ENCODE measurements at places on chromosomes 2 and 18. TPM values are rescaled to one million over a fixed set of nuclear protein-coding genes. Genes with fewer than 3 reads are reported as not detected.

DNA sequence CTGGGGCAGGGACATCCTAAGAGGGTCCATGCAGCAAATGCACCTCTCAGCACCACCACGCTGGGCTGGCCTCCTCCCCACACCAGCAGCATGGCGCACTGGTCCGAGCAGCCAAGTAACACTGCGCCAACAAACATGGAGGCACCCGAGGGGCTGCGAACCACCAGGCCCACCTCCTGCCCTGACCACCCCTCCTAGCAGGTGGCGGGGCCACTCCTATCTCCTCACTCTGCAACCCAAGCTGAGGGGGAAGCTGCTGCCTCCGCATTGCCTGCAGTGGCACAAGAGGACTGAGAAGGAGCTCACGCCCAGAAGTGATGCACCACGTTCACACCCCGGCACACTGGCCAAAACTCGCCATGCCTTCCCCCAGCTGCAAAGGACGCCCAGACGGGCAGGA lies 94.4 kb downstream of the EIPR1 start:
- no peak for DNase-seq

SRD5A2 gene
- 0.09 TPM for total RNA-seq

IL1R2 gene
- 2.3 TPM for total RNA-seq

DNA sequence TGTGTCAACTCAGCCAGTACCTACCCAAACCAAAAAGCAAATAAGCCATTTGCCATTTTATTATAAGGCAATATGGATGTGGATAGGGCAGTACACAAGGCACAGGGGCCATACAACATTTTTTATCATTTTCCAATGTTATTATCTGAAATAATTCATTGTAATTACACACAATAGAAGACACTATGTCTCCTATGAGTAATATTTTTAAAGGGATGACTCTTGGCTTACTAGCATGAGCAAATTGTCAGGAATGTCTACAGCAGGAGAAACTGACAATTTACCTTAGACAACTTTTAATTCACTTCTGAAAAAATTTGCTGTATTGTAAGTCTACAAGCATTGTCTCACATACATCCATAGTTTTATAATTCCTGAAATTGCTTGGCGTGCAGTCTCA lies 1193.9 kb upstream of the CELF4 start:
- no peak for DNase-seq

DNA sequence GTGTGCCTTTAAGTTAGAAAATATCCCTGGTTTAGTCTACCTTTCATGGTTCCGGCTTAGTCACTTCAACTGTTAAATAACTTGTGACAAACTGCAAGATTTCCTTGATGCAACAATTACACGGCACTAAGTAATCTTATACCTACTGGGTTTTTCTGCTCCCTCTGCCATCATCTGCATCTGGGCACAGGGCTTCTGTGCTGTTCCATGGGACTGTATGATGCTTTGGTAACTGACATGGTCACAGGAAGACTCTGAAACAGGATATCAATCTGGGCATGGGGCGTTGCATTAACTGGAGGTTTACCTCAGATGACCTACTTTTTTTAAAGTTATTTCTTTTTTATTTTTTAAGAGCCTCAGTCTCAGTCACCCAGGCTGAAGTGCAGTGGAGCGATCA lies 365.4 kb downstream of the SS18 start:
- no peak for DNase-seq

- no peak for DNase-seq
These were observed 81.9 kb downstream of the IKZF2 start for GRCh38 chr2:213069531-213069930.

DNA sequence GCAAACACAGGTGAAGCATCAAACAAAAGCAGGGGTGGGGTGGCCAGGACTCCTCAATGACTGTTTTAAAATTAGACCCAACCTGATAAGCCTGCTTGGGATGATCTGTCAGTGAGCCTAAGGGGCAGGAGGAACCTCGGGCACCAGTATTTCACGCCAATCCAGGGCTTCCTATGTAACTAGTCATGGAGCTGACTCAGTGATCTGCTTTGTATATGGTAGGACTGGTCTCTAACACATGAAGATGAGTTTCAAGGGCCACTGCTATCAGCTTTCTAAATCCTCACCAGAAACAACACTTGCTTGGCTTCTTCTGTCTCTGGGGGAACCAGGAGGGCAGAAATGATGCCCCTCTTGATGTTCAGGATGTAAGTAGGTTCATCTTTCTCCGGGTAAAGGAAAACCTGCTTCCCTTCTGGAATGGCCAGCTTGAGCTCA lies 6.2 kb downstream of the APOB start:
- DNase-seq = no peak

DNA sequence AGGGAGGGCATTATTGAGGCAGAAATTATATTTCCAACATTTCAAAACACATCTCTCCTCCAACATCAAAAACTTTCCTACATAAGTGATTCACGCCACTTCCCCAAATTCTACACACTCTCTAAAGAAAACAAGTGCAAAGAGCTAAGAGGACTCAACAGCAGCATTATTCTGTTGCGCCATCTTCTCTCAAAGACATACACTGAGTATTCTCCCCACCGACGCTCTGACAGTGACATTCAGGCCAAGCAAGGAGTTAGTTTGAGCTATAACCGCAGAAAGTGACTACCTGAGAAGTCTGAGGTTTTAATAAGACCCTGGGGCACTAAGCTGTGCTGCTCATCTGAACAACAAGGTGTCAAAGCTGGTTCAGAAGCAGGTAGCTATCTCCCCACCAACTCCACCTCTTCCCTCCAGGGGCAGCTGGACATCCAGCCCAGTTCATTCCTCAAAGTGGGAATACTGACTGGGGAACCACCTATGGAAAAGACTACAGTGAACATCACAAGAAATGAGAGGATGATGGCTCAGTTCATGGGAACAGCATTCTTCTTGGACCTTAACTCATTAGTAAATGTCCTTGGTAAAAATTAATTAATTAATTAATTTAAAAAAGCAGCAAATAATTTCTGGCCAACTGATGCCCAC lies 309.5 kb upstream of the CCDC68 start:
- no peak for DNase-seq

- DNase-seq = no peak
These were observed 49.1 kb upstream of the GPC1 start for GRCh38 chr2:240386326-240386725.

DNA sequence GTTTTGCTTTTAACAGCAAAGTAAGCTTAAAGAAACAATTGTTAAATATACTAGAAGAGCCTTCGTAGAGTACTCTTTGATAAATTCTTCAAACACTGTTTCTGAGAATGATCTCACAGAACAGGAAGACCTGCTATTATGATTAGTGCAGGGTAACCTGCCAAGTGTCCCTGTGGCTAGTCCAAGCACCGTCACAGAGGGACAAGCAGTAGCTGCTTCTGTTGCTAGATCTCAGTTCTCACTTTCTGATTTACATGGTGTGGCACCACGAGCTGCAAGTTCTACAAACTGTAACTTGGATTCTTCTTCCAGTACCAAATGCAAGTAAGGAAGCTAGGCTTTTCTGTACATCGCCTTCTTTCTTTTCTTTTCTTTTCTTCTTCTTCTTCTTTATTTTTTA lies 121.5 kb downstream of the PIEZO2 start:
- no peak for DNase-seq

DNA sequence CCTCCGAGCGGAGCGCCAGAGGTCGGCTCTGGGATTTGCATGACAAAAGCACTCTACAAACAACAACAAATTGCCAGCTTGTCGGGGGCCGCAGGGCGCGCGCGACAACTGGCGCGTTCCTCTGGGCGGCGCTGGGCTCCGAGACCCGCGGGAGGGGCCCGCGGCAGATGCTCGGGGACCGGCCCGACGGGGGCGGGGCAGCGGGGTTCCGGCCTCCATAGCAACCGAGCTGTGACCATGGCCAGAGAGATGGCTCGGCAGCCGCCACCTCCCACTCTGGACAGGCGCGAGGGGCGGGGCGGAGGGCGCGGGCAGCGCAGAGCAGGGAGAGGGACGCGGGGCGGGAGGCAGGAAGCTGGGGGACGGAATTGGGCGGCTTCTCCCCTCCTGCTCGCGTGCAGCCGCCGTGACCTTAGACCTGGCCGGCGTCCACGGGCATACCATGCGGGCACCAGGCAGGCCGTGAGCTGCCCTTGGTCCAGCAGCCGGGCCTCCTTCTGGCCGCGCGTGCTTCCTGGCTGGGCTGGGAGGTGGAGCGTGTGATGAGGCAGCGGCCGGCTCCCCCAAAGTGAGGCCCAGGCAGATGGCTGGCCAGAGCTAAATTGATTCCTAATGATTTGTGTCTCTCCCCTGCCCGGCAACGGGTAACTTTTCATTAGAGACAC lies 171.5 kb downstream of the CELF4 start:
- peak; percentile 68 for DNase-seq

SLC4A5 gene
- 4.7 TPM for total RNA-seq

GRCh38 chr2:6031200-6031867 lies 339.1 kb downstream of the SOX11 start:
- no peak for DNase-seq

CD28 gene
- total RNA-seq = 1.6 TPM

DNA sequence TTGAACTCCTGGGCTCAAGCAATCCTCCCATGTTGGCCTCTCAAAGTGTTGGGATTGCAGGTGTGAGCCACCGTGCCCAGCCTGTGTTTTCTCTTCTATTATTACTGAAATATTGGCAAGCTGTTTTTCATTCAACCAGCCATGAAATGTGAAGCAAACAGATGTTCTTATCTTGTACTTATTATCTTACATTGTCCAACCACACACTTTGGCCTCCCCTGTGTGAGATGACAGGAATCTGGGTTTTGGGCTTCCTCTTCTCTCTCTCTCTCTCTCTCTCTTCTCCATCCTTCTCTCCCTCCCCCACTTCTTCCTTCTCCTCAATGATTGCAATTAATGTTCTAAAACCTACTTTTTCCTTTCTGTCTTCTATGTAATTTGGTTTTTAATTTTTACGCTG lies 33.1 kb downstream of the RAMP1 start:
- no peak for DNase-seq

- no peak for DNase-seq
These were observed 18.4 kb downstream of the HS1BP3 start for GRCh38 chr2:20632446-20632990.

DNA sequence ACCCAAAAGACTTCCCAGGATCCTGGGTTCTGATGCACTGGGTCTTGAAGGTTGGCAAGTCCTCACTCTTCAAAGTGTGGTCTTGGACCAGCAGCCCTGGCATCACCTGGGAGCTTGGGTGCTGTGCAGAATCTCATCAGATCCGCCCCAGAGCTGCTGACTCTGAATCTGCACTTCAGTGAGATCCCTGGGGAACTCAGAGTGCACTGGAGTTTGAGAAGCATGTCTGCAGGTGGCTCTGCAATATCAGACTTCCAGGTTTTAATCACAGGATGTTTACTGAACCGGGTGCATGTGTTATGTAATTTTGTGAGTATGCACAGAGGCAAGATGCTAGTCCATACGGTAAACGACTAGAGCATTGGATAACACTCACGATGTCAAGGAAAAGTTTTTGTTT lies 58.0 kb upstream of the BOD1L2 start:
- DNase-seq = peak; percentile 19

DNA sequence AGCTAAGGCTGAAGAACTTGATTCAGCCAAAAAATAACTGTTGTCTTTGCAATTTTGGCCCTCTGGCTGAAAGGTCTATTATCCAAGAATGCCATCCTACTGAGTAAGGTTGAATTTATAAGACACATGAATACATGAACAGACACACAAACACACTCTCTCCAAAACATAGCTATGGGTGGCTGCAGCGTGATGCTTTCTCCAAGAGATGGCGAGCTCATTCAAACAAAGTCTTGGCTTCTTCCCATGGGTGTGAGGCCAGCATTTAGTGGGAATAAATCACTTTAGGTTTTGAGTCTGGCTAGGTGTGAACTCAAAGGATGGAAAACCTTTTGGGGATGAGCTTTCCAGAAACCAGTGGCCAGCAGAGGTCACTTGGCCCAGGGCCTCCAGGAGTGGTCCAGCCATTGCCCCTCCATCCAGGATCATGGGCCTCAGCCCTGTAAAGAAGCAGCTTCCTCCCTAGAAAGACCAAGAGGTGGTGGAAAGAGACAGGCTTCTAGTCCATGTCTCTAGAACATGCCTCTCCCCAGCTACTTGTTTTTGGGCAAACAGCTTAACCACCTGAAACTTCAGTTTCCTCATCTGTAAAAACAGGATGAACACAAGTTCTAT lies 11.0 kb upstream of the OSR1 start:
- no peak for DNase-seq

DNA sequence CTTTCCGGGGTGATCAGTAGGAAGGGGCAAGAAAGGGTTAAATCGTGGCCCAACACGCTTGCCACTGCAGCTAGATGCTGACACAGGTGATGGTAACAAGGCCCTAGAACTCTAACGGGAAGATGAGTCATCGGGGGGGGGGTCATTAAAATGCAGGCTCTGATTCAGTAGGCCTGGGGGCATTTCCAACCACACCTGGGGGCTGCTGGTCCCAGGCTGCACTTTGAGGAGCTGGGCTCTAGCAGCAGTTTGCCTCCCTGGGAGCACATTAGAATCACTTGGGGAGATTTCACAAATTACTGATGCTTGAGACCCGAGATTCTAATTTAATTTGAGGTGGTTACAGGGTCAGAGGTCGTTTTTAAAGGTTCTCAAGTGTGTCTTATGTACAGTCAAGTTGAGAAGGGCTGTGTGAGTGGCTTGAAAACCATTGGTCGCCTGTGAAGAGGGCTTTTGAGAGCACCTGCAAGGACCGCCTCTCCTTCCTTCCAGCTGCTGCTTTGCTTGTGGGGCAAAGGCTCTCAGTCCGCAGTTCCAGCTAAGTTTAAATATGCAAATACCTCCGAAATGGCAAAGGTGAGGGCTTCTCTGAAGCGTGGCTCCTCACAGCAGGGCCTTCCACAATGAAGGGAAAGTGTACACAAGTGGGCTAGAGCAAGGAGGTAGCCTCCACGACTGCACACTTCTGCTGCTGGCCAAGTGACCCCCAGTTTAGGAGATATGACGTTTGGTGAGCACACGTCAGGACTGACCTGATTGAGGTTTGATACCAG lies 128.0 kb upstream of the MSH6 start:
- no peak for DNase-seq

DNA sequence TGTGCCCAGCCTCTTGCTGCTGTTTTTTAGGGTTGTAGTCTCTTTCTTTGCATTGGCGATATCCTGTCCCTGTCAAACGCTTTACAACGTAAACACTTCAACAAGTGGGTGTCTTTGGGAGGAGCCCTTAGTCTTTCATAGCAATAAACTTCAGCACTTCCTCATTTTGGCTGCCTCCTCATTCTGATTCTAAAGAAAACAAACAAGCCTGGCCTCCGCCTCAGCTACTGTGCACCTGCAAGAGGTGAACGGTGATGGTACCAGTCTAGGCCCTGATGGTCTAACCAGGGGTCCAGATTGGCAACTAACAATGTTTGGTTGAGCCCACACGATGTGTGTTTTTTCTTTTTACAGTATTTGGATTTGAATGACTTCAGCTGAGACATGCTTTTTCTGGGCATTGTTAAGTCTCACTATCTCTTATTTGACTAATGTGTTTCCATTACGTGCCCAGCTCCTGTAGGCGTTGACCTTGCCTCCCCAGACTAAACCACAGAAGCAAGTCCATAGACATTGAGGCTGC lies 53.2 kb upstream of the CUL3 start:
- no peak for DNase-seq

- DNase-seq = no peak
These were observed 30.7 kb upstream of the HDAC4 start for GRCh38 chr2:239431536-239431935.

PLEKHA3 gene
- total RNA-seq = 37.4 TPM

GRCh38 chr2:160752475-160753330 lies 259.1 kb upstream of the RBMS1 start:
- no peak for DNase-seq
